Hepatocyte (in vitro differentiated cells): ENCODE measurements at places on chromosomes 7 and 10. TPM values are rescaled to one million over a fixed set of nuclear protein-coding genes. Genes with fewer than 3 reads are reported as not detected.

The UCMA gene
- total RNA-seq: not detected in 2 replicates

DNA sequence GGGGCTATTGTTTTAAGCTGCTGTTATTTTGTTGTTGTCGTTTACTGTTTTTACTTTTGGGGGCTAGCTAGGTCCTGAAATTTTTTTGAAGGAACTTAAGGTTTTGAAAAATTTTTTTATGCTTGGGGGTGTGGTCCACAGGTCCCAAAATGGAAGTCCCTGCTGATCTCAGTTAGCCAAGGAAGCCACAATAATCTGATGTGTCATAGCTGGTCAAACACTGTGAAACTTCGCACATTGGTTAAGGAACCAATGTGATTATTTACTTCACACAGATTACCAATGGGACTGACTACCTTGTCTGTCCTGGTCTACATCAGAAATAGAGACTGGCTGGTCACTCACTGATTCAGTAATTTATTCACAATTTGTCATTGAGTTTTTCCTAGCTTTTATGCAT is 29.5 kb upstream of the HYCC1 start:
- DNase-seq: no peak

- DNase-seq: no peak
Measured at GRCh38 chr7:121012919-121013318, 24.4 kb downstream of the CPED1 start.

GRCh38 chr7:157000741-157001653 is 9.5 kb downstream of the MNX1 start:
- no peak for DNase-seq

DNA sequence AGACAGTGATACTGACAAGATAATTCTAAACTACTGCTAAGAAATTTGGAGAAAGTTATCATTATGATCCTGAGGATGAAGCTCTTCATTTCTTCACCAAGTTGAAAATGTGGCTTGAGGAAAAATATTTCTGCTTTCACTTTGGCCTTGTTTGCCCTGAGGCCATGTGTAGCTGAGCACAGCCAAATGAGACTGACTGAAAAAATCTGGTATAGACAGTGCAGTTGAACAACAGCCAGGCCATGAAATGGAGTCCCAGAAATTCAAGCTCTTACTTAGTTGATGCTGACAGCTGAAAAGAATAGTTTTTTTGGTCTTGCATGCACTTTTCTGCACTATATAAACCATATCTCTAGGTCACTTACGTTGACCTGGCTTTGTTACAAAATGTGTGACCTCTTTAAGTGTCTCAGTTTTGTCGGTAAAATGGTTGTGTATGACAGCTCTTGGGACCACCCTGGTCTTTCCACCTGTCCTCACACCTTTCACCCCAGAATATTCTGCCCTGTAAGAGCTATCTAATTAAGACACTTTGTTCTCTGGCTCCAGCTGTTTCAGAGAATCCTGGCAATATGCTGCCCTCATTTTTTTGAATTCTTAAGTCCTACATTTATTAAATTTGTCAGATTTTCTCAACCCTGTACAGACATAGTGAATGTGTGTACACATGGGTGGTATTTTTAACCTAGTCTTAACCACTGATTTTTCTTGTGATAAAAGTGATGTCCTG is 91.3 kb downstream of the CD36 start:
- DNase-seq: no peak

- no peak for DNase-seq
Measured at GRCh38 chr10:34869135-34869836, 54.2 kb upstream of the PARD3 start.
